ENCODE measurements at places on chromosomes 4 and X.

DNA sequence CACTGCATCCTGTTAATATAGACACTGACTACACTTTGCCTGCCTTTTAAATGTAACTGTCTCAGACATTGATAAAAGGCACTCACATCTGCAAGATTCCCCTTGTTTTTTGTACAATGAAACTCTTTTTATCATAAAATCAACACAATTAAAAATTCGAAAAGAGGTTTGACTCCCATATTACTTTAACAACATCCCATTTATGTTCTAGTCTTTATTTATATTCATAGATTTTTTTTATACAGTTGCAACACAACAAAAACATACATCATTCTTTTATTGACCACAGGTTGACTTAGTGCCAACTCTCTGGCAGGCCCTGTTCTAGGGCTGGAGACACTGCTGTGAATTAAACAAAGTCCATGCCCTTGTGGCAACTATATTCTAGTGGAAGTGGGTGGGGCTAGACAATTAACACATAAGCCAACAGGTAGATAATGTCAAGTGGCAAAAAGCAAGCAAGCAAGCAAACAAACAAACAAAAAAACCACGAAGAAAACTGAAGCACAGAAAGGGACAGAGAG, 36.8 kb downstream of the ANK2 start:
- no peak for DNase-seq

DNA sequence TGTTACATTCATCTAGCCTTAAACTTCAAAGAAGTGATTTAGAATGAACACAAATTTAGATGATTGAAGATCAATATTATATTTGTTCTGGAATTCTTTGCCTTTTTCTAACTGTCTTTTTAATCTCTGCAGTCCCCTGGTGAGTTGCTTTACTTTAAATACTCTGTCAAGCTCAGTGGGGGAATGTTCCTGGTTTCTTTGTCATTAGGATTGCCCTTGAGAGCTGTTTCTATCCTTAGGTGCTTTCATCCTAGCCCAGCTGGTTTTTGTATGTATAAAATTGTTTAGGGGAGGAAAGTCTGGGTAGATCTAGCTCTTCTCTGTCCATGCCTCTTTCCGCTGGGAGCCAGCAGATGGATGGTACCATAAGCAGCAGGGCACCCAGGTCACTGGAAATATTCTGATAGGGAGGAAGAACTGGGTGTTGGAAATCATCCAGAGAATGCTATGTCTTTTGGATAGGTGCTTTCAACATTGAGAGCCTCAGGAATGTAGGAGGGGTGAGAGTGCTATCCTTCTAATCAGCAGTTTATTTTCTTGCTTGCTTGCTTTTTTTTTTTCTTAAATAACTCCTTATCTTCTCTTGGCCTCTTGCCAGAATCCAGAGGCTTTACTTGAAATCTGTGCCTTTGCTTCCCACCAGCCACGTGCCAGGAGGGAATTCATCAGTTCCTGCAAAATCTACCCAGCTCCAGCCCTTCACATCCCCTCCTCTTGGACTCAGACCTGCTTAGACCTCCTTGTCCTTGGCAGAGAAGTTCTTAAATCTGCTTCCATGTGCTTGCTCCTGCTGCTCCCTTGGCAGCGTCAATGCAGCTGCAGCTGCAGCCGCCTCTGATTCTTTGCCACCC, 215.3 kb upstream of the ANXA3 start:
- no peak for DNase-seq

DNA sequence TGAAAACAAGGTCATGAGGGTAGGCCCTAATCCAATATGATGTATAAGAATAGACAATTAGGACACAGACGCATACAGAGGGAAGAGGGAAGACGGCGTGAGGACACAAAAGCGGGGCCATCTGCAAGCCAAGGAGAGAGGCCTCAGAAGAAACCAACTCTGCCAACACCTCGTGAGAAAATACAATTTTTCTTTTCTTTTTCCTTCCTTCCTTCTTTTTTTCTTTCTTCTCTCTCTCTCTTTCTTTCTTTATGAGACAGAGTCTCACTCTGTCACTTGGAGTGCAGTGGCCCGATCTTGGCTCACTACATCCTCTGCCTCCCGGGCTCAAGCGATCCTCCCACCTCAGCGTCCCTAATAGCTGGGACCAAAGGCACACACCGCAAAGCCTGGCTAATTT, 1.5 kb upstream of the PKD2 start:
- no peak for DNase-seq

- no peak for DNase-seq
These were observed 2.7 kb upstream of the ARSJ start for GRCh38 chr4:113982181-113982580.

DNA sequence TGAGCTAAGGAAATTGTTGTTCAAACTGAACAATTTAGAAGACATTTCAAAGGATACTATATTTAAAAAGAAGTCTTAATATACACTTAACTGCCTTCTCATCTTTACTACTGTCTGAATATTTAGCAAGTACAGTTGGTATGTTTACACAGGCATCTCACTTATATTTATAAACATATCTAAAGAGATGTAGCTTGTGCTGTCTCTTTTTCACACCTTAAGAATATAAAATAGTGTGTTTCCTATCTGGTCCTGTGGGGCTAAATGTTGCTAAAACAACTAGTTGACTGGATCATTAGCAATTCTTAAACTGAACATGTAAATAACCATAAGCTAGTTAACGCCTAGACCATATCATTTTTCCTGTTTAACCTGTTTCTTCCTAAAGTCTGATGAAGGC, 336.3 kb downstream of the PPP3CA start:
- no peak for DNase-seq

- DNase-seq: no peak
These were observed 28.9 kb downstream of the OFD1 start for GRCh38 chrX:13763489-13763888.

GRCh38 chr4:108276690-108277089, 108.0 kb upstream of the LEF1 start:
- no peak for DNase-seq

- no peak for DNase-seq
These were observed 324.0 kb downstream of the DHRSX start for GRCh38 chrX:2176733-2177132.

DNA sequence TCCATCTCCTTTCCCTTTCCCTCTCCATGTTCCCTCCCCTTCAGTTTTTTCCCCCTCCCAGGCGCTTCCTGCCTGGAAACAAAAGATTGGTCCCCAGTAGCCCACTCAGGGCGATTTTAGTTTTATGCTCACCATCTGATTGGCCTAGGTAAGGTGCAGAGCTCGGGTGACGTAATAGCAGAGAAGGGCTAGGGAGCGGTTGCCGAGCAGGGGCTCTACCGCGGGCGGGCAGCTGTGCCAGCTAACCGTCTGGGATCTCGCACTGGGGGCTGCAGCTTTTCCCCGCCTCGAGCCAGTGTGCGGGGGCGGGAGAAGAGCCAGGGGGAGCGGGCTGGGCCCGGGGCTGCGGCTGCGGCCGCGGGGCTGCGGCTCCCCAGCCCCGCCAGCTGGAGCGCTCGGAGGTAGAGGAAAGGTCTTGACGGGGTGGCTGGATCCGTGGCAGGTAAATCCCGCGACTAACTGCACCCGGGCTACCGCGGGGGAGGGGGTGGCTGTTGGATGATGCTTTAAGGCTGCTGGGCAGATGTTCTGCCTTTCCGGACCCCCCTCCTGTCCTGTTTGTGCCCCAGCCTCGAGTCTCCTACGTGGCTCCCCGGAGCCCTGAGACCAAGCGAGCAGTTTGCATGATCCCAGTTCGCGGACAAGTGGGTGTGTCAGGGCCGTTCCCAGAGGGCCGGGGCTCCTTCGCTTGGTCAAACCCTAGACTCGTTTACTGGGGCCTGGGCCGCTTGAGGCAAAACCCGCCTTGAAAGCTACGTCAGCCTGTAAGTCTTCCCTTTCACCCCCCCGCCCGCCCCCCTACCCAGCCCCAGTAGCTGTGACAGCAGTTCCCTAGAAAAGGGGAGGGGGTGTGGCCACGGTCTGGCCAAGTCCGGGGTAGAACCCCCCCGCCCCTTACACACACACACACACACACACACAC, at the start of gene PAK3:
TSS of gene PAK3 (plus strand) at position 218 of the 922 bp plus-strand sequence. CDS start 26,913 bp downstream, outside the sequence.
- DNase-seq: peak; percentile 8

GRCh38 chrX:39871648-39872047, 226.1 kb downstream of the BCOR start:
- DNase-seq: no peak

GRCh38 chr4:12488672-12489071, 995.5 kb downstream of the RAB28 start:
- no peak for DNase-seq

DNA sequence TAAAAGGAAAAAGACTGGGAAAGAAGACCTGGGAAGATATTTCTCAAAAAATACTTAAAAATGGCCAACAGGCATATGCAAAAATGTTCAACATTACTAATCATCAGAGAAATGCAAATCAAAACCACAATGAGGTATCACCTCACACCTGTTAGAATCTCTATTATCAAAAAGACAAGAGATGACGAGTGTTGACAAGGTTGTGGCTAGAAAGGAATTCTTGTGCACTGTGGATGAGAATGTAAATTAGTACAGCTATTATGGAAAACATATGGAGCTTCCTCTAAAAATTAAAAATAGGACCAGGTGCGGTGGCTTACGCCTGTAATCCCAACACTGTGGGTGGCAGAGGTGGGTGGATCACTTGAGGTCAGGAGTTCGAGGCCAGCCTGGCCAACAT, 50.0 kb downstream of the C4orf46 start:
- DNase-seq: no peak

DNA sequence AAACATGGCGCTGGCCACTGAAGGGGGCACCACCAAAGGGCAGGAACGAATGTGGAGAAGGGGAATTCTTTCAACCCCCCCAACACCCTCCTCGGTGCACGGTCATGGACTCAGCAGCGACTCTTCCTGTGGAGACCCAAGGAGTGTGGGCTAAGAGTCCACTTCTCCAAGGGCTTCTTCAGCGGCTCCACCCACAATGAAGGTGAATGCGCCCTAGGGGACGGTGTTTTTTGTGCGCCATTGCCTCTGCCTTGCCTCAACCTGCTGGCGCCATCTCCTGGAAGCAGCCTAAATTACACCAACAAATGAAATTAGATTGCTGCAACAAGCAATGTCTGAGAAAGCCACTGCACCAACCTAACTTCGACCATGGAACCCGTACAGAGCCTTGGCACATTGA, 169.2 kb upstream of the MAGEB18 start:
- peak; percentile 5 for DNase-seq

GRCh38 chrX:41781500-41781899, 57.5 kb downstream of the GPR82 start:
- no peak for DNase-seq

DNA sequence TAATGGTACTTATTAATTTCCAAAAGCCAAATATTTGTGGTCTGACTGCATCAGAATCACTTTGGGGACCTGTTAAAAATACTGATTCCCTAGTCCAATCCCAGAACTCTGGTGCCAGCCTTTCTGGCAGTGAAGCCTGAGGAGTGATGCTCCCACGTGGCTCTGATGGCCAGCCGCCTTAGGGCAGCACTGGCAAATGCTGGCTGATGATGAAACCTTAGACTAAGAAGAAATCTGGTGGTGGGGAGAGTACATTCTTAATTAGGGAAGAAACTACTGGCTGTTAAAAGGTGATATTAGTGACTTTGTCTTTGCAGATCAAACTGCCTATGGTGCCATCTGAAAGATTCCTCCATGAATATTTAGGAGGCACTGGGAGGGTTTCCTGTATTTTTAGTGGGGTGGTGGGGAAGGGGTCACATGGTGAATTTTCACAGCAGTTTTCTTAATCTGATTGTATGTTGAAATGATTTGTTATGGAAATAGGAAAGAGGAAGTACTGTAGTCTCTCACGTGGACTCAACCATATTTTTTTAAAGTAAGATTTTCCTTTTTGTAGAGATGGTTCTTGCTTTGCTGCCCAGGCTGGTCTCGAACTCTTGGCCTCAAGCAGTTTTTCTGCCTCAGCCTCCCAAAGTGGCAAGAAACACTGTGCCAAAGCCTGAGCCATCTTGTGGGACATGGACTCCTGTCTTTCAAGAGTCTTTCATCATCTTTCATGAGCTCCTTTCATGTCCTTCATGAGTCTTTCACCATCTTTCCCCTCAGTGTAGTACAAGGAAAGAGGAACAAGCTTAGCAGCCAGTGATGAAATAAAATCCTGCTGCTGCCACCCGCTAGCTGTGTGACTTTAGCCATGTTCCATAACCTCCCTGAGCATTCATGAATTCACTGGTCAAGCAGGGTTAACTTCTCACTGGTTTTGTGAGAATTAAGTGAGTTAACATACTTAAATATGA, 90.8 kb downstream of the ZNF330 start:
- no peak for DNase-seq

DNA sequence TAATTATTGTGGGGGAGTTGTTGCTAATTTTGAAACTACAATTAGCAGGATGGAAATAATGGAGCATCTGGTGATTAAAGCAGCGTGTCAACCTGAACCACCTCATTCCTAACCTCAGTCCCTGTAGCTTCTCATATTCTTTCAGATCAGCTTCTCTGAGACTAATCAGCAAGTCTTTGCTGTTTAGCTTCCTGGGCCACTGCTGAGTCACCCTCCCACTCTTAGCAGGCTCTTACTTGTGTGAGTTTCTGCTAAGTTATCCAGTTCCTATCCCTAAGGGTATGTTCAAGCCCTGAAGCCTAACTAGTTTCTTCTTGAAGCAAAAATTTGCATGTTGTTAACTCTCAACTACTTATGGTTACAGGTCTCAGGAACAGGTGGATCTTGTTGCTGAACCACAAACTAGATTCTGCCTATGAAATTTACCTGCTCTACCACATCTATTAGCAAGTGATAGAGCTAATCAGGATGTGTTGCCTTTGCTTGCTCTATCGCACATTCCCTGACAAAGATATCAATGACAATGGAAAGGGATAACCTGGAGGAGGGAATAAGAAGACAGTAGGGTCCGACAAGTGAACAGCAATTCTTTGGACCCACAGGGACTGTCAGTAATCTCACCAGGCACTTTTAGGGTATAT, 134.2 kb downstream of the EIF4E start:
- DNase-seq: peak; percentile 67

DNA sequence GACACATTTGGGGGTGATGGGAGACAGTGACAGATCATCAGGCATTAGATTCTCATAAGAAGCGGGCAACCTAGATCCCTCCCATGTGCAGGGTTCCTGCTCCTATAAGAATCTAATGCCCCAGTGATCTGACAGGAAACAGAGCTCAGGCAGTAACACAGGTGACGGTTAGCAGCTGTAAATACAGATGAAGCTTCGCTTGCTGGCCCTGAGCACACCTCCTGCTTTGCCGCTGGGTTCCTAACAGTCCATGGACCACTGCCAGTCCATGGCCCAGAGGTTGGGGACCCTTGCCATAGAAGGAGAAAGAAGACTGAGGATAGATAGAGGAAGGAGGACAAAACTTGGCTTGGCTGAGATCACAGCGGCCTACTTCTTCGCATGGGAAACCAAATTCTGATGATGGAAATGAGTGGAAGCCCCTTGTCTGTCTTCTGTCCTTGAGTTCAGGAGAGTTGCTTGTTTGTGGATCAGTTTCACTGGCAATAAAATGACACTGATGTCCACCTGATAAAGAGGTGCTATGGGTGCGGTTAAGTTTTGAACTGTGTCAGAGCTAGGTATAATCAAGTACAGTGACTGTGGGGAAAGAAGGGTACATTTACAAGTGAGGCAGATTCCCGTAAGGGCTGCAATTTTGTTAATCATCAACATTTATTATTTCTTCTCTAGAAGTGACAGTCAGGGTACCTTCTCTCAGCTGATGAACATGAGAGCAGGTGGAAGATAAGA, 1.7 kb upstream of the TIFA start:
- no peak for DNase-seq

All from activated CD4-positive, alpha-beta T cell treated with anti-CD3 and anti-CD28 coated beads, Interleukin-2, amount 50 U/mL, for 48 hours (primary cell).